ENCODE measurements at places on chromosomes 3 and 15.

GRCh38 chr3:40337136-40338108, 27.9 kb downstream of the EIF1B start:
- DNase-seq = no peak

DNA sequence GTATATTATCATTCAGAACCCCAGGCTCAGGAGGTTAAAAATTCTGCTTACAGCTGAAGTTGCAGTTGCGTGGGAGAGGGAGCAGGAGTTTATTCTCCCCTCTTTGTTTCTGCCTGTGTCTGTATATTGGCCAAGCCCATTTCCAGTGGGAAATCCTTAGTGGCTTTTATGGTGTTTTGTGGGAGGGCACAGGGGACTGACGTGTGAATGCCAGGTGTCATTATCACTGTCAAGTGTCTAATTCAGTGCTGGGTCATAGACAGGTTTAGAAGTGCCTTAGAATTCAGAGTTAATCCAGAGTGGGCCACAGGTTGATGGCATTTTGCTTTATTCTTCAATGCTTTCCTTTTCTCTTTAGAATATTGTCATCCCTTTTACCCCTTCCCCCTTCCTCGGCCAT, 33.4 kb downstream of the SLCO3A1 start:
- DNase-seq = no peak

DNA sequence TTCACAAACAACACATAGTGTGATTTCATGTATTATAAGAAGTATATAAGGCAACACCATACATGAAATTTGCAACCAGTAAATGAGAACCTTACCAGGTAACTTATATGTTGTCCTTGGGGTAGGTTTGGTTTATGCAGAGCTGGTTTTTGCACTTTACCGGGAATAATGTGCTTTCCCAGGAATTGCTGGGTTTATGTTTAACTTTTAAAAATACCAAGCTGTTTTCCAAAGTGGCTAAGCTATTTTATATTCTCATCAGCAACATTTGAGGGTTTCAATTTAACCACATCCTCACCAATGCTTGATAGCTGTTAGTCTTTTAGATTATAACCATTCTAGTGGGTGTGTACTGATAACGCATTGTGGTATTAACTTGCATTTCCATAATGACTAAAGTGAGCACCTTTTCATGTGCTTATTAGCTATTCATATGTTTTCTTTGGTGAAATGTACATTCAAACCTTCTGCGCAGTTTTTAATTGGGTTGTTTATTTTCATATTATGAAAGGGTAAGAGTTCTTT, 71.6 kb downstream of the KY start:
- no peak for DNase-seq

DNA sequence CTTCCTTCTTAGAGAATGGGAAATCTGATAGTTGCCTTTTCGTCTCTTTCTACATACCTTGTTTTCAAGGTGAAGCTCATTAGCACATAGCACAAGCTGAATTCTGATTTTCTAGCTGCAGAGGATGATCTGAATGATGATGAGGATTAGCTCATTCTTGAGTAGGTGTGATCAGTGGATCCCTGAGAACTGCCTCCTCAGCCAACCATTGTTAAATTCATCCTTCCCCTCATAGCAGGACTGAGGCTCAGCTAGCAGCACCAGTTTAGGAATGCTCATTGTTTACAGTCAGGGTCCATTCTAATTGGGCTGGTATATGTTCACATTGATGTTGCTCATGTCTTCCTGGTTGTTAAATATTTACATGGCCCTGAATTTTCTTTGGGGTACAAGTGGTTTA, 299.9 kb upstream of the MME start:
- DNase-seq = no peak

DNA sequence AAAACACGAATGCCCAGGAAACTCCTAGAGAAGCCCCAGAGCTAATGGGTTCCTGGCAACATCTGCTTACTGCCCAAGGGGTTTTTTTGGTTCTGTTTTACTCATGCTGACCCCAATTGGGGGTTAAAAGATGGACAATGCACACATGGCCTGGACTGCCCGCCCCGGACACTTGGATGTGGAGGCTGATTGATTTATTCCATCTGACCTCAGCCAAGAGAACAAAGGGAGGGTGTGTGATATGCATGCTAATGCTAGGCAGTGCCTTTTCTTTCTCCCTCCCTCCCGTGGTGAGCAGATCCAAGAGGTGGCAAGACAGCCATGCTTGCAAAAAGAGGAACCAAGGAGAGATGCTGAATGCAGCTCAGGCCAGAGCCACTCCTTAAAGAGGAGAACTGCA, 3.3 kb upstream of the LRTM1 start:
- no peak for DNase-seq

DNA sequence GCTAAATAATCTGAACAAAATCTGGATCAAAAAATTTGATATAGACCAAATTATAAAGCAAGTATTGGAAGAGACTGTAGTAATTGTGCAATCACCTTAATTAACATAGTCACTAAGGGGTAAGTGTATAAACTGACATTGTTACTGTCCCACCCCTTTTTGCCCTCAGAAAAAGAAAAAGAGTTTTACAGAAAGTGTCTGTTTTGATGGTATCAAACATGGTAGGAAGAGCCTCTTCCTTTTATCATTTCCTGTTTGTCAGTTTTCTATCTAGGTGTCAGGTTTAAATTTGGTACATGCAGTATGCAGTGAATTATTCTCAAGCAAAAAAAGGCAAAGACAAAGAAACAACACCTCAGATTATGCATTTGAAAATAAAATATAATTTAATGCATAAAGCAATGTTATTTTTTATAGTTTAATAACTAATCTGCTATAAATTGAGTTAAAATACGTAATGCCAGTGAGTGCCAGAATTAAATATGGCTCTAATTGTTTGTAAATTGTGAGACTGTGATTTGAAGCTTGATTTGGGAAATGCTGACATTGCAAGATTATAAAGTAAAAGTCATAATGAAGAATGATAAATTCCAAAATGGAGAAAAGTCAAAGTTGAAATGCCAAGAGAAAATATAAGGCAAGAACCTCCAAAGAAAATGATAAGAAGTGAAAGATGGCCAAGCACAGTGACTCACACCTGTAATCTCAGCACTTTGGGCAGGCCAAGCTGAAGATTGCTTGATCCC, 30.3 kb upstream of the CMC1 start:
- no peak for DNase-seq

- no peak for DNase-seq
Observed at GRCh38 chr3:127226946-127227842, 34.3 kb downstream of the PRR23E start.
